ENCODE measurements at places on chromosomes 7 and 10.

- DNase-seq = no peak
Measured at GRCh38 chr10:88091490-88092061, 228.2 kb downstream of the PTEN start.

DNA sequence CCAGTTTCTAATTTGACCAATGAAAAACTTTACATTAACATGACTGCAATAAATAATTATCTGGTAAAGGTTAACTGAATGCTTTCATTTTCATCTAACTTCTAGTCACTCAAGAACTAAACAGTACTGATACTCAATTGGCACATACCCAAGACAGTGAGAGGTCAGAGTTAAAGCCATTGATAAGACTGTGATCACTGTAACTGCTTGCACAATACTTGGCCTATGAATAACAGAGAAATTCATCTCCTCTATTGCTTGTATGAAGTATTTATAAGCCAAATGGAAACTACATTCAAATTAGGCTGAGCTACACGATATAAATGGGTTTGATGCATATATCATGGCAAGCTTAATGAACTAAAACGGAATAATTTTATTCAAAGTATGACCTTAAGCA is 43.0 kb downstream of the HERC4 start:
- DNase-seq = no peak

DNA sequence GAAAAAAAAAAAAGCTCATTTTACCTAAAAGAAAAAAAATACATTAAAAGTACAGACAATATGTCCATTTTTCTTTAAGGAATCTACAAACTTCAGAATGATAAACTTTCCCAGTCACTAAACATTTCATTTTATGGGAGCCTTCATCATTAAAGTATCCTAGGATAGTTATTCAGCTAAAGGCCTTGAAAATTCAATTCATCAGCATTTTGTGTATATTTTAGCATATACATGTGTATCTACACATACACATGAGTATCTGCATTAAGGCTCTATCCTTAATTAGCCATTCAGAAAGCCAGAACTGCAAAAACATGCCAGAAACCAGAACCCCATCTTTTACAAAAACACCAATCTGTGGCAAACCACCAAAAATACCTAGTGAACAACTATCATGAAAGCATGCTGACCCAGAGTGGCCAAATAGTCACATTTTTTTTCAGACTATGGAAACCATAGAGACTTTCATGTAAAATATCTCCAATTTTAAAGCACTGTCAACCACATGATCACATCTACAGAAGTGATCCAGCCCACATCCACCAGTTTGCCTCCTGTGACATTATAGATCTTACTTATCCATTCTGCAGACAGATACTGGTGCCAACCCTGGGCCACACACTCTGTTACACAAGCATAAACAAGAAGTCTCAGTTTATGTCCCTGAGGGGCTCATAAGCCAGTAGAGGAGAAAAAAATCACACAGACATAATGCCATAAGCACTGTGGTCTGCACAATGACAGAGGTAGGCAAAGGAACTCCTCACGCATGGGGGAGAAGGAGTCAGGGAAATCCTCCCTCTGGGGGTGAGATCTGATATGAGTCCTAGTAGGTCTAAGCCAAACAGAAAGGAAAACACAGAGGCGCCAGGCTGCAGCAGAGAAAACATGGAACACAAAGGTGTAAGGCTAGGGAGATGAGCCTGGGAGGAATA is 79.2 kb downstream of the SRPK2 start:
- DNase-seq = no peak

GRCh38 chr10:27614776-27615175 is 110.7 kb downstream of the RAB18 start:
- DNase-seq = no peak

DNA sequence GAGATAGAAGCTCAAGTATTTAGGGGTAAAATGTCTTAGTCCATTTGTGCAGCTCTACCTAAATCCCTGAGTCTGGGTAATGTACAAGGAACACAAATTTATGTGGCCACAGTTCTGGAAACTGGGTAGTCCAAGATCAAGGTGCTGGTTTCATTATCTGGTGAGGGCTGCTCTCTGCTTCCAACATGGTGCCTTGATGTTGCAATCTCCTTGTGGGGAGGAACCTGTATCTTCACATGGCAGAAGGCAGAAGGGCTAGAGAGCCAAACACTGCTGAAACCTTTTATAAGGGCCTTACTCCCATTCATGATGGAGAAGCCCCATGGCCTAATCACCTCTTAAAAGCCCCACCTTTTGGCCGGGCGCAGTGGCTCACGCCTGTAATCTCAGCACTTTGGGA is 8.7 kb upstream of the BAZ1B start:
- DNase-seq = no peak

GRCh38 chr10:26439406-26440087 is 1.4 kb downstream of the APBB1IP start:
- no peak for DNase-seq

GRCh38 chr10:29096303-29096824 is 192.5 kb upstream of the LYZL1 start:
- no peak for DNase-seq

DNA sequence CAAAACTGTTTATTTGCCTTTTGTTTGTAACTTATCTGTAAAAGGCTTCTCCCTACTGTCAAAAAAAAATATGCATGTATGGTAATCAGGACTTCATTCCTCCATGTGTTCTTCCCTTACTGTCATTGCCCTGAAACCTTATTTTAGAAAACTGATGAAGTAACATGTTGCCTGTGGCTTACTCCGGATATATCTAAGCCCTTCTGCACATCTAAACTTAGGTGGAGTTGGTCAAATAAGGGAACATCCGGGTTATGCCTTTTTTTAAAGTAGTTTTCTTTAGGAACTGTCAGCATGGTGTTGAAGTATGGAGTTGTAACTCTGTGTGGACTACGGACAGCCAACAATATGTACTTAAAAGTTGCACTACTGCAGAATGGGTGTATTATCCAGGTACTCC is 6.2 kb downstream of the SAR1A start:
- no peak for DNase-seq

- DNase-seq = peak; percentile 19
Measured at GRCh38 chr10:114525368-114525949, 121.2 kb upstream of the AFAP1L2 start.

DNA sequence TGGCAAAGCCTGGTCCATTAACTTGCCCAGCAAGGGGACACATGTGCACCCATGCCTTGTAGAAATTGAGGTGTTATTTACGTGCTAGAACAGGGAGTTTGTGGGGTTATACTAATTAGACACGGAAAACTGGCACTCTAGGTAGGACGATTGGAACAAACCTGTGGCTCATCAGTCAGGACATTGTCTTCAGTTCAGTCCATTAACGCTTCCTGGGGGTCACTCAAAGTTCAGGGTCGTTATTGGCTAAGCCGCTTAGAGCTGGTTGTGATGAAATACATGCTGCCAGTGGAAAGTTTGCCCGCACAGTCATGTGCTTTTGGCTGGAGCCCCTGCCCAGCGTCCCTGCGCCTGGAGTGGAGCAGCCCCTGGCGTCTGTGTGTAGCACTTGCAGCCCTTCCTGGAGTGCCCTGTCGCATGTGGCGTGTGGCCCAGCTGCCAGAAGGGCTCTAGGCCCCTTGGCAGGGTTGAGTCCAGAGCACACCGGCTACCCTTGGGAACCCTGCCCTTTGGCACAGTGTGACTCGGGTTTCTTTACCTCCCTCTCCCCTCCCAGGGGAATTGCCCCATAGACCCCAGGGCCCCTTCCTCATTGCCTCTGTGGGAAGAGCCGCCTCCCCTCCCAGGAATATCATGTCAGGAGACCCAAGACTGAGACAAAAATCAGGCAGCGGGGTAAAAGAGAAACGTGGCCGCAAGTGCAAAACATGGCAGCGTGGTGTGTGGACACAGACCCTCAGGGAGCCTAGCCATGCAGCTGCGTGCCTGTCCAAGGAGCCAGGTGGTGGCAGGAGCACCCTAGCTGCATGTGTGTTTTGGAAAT is 9.8 kb downstream of the ZNF775 start:
- peak; percentile 49 for DNase-seq

GRCh38 chr7:29424295-29424983 is 139.2 kb upstream of the PRR15 start:
- DNase-seq = no peak

GRCh38 chr10:85614566-85614965 is 752.0 kb downstream of the GRID1 start:
- no peak for DNase-seq

DNA sequence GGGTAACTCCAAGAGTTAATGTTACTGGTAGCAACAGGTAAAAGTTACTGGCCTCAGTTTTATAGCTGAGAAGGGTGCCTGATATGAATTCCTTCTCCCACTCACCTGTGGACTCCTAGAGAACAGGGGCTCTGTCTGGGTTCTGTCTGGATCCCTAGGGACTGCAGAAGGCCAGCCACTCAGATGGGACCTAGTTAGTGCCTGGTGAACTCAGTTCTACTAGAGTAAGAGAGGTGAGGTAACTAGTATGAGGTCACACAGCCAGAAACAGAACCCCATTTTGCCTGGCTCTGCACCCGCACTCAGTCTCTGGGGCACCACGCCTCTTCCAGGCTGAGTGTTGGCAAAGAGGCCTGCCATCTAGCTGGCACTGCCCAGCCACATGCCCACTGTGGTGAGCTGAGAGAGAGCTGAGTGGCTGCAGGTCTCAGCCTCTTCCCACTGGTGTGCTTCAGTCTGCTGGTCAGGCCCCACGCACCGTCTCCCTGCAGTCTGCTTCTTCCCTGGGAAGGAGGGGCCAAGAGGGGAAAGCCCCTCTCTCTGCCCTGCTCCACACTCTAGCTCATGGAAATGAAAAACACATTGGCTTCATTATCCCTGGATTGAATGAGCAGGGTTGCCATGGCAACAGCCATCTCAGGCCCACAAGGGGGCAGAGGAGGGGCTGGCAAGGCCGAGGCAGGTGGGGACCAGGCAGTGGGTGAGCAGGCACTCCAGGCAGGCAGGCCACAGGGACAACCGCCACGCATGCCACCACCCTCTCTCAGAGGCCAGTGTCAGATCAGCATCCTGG is 110.6 kb downstream of the ZMIZ1 start:
- peak; percentile 35 for DNase-seq

- no peak for DNase-seq
Measured at GRCh38 chr10:6124666-6125065, 35.8 kb downstream of the RBM17 start.

DNA sequence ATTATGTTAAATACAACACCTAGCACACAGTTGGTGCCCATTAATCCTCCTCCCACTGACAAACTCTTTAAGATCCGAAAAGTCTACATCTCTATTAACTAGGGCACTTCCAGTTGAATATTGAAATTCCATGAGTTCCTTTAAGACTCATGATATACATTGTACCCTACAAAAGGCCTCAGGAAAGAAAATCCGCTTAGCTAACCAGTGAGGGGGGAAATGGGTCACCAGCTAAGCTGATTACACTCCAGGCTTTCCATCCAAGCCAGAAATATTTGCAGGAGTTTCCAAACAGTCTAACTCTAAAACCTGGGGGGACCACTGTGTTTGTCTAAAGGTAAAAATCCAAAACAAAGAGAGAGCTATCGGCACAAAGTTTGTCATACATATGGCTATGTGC is 1.3 kb upstream of the LRIT2 start:
- DNase-seq = no peak

GRCh38 chr10:43681220-43681619 is 32.5 kb upstream of the ZNF32 start:
- DNase-seq = no peak

DNA sequence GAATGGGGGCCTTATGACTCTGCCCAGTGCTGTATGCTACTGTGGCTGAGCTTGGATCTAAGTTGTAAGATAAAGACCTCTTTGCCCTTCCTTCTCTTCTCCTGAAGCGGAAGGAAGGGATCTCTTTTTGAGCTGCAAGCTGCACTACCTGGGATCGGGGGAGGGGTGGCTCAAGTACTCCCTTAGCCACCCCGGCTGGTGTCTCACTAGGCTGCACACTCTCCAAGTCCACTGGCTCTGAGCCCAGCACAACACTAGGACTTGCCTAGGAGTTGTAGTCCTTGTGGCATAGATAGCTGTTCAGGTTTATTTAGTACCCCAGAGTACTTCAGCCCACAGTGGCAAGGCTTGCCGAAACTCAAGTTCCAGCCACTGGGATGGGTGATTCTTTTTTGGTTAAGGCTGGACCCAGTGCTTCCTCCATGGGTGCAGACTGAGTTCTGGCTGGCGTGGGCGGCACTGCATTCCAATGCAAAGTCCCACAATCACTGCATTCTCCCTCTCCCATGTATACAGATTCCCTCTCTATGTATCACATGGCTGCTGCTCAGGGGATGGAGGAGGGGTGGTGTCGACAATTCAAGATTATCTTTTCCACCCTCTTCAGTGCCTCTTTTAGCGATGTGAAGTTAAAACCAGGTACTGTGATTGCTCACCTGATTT is 76.2 kb upstream of the SLC25A13 start:
- DNase-seq = peak; percentile 51

- DNase-seq = no peak
Measured at GRCh38 chr7:94022550-94022949, 18.4 kb upstream of the BET1 start.

- DNase-seq = no peak
Measured at GRCh38 chr7:1947586-1948217, 277.6 kb downstream of the ELFN1 start.

- DNase-seq = no peak
Measured at GRCh38 chr7:29381206-29382094, 182.2 kb upstream of the PRR15 start.

- no peak for DNase-seq
Measured at GRCh38 chr10:98096316-98096715, 38.1 kb upstream of the R3HCC1L start.

DNA sequence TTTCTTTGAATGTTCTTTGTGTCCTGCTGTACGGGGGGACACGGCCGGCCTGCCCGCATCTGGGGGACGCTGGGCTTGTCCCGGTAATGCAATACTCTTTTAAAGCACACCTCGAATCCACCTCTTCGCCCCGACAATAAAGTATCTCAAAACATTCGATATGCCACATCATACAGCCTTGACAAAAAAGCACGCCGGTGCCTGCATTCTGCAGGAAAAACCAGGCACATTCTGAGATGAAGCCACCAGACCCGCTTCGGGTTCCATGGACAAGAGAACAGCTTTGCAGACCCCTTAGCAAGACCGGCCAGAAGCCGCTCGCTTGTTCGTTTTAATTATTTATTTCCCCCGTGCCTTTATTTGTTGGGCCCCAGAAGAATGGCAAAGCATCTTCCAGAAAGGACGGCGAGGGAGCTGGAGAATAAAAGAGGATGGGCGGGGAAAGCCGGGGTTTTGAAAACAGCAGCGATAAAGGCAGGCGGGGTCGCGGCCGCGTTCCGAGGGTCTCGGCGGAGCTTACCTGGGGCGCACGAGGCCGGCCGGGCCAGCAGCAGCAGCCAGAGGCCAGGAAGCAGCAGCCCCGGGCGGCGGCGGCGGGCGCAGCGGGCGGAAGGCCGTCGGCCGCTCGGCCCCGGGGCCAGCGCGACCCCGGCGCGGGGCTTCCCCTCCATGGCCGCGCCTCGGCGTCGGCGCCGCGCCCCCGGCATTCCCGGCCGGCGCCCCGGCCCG is 462 bp downstream of the KIAA1549 start:
- DNase-seq = no peak
